Effector memory CD8-positive, alpha-beta T cell (primary cell): ENCODE measurements at places on chromosomes 5 and 9.

GRCh38 chr9:115445655-115446054 lies 327.7 kb upstream of the TNC start:
- H3K4me1 ChIP-seq, result no peaks in the 10 kb centered on the region
- no peaks in the 10 kb centered on the region for H3K36me3 ChIP-seq
- H3K27me3 ChIP-seq, result peaks cover 12% of the 10 kb centered on the region
- DNase-seq, result no peak
- H3K27ac ChIP-seq, result no peak overlapping the region

- H3K4me1 ChIP-seq, result peaks cover 23% of the 10 kb centered on the region
- H3K4me3 ChIP-seq, result no peak overlapping the region
- peak overlapping the region; percentile 80 for H3K27ac ChIP-seq
- peaks cover 57% of the 10 kb centered on the region for H3K36me3 ChIP-seq
- no peaks in the 10 kb centered on the region for H3K27me3 ChIP-seq
Measured at GRCh38 chr9:131610231-131610761, 65.0 kb downstream of the PRRT1B start.

DNA sequence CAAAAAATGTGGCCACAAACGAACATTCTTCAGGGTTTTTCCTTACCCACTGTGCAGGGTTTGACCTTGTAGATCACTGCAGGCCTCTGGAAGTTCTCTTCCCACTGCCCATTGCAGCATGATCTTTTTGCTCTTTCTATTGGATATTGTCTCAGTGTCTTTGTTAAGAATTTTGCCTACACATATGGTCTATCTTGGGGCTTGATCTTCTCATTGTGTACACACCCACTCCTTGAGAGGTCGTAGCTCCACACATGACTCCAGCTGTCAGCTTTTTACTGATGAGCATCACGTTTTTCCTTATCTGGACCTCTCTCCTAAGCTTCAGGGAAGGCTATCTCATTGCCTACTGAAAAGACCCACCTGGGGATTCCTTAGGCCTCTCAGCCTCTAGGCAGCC lies 3.0 kb upstream of the GLRX start:
- H3K36me3 ChIP-seq, result peaks cover 16% of the 10 kb centered on the region
- no peaks in the 10 kb centered on the region for H3K27me3 ChIP-seq
- peak overlapping the region; percentile 54 for H3K27ac ChIP-seq
- no peak for DNase-seq
- H3K4me1 ChIP-seq, result peaks cover 46% of the 10 kb centered on the region

DNA sequence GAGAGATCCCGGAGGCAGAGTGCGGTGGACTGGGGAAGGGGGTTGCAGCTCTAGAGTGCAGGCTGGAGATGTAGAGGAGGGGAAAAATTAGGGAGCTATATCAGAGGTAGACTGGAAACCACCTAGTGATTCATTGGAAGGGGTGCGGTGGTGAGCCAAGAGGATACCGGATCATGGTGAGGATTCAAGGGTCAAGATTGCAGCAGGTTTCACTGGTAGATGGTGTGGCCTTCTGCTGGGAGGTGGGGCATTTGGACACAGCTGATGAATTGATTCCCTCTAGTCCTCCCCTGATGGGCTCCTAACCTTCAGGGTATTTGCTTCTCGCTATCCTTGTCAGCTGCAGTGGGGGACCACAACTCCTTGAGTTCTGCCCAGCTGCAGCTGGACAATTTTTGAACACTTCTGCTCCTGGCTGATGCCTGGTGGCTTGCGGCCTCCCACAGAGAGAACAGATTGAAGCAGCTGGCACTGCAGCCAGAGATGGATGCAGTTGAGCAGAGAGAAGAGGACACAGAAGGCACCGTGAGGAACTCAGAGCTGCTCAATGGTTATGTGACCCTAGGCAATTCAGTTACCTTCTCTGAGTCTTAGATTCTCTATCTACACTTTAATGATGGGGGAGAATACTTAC lies 134.4 kb upstream of the ABCA1 start:
- no peak overlapping the region for H3K27ac ChIP-seq
- H3K36me3 ChIP-seq, result no peaks in the 10 kb centered on the region
- peaks cover 66% of the 10 kb centered on the region for H3K27me3 ChIP-seq
- no peaks in the 10 kb centered on the region for H3K4me1 ChIP-seq
- DNase-seq, result no peak

- peak overlapping the region; percentile 29 for H3K27ac ChIP-seq
- DNase-seq, result no peak
- H3K27me3 ChIP-seq, result no peaks in the 10 kb centered on the region
- peaks cover 24% of the 10 kb centered on the region for H3K36me3 ChIP-seq
- peaks cover 17% of the 10 kb centered on the region for H3K4me1 ChIP-seq
- H3K4me3 ChIP-seq, result no peak overlapping the region
Measured at GRCh38 chr5:179901462-179901861, 6.2 kb downstream of the TBC1D9B start.

- peak; percentile 28 for DNase-seq
- H3K4me1 ChIP-seq, result peaks cover 26% of the 10 kb centered on the region
- peak overlapping the region; percentile 59 for H3K4me3 ChIP-seq
- H3K27ac ChIP-seq, result peak overlapping the region; percentile 86
Measured at GRCh38 chr9:132487351-132487791, 77.4 kb downstream of the CFAP77 start.

GRCh38 chr9:134913713-134914500 lies 3.8 kb downstream of the FCN1 start:
- H3K27me3 ChIP-seq, result peaks cover 50% of the 10 kb centered on the region
- H3K4me1 ChIP-seq, result no peaks in the 10 kb centered on the region
- H3K4me3 ChIP-seq, result no peak overlapping the region

DNA sequence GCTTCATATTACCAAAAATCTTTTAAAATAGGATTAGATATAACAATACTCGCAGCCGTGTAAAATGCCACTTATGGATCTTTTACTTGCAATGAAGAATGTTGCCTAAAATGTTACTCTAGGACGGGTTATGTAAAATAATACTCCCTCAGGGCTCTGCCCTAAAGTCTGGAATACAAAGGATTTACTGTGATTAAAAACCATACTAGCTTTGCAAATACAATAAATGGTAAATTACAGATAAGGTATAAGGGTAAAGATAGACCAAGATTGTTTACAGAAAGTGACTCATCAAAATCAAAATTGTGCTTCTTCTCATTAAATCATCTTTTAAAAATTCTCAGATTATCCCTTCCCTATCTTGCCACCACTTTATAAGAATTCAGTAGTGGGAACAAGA lies 163.6 kb downstream of the MEF2C start:
- no peaks in the 10 kb centered on the region for H3K36me3 ChIP-seq
- H3K27me3 ChIP-seq, result peaks cover 33% of the 10 kb centered on the region
- no peak for DNase-seq
- no peak overlapping the region for H3K27ac ChIP-seq

GRCh38 chr5:118984602-118985001 lies 3.7 kb downstream of the DTWD2 start:
- no peaks in the 10 kb centered on the region for H3K27me3 ChIP-seq
- H3K4me1 ChIP-seq, result peaks cover 9% of the 10 kb centered on the region
- H3K27ac ChIP-seq, result no peak overlapping the region
- DNase-seq, result no peak

- no peaks in the 10 kb centered on the region for H3K36me3 ChIP-seq
- no peak overlapping the region for H3K4me3 ChIP-seq
- H3K27me3 ChIP-seq, result no peaks in the 10 kb centered on the region
- peaks cover 19% of the 10 kb centered on the region for H3K4me1 ChIP-seq
Measured at GRCh38 chr5:72248410-72248981, 71.5 kb downstream of the MRPS27 start.

DNA sequence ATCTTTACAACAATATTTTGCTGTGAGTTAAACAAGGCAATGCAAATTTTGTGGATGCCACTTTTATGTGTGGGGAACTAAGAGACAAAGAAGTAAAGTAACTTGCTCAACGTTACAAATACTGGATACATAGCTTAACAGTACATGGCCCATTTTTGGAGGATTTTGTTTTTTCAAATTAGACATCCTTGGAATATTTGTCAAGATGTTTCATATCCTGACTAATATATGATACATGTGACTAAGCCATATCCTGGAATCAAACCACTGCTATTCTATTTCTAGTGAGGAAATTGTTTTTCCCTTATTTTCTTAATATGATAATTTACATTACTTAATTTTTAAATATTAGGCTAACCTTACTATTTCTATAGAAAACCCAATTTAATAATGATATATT lies 529.8 kb downstream of the DMRTA1 start:
- no peaks in the 10 kb centered on the region for H3K27me3 ChIP-seq
- no peaks in the 10 kb centered on the region for H3K36me3 ChIP-seq

DNA sequence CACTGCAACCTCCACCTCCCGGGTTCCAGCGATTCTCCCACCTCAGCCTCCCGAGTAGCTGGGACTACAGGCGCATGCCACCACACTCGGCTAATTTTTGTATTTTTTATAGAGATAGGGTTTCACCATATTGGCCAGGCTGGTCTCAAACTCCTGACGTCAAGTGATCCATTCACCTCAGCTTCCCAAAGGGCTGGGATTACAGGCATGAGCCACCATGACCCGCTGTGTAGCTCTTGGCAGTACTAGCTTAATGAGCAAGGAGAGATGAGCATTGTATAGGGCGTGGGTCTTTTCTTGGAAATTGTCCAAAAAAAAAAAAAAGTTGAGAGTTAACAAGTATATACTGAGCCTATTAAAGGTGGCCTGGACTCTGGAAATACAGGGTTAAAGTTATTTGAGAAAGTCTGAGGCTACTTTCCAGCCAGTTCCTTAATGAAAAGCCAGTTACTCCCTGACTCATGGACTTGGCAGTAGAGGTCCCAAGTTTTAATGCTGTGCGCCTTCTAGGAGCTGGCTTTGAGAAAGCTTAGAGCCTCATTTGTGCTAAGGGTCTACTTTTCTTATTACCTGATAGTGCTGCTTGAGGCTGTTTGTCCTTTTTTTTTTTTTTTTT lies 4.2 kb upstream of the FGF18 start:
- H3K36me3 ChIP-seq, result peaks cover 59% of the 10 kb centered on the region
- peak overlapping the region; percentile 49 for H3K27ac ChIP-seq
- H3K4me1 ChIP-seq, result peaks cover 5% of the 10 kb centered on the region
- no peaks in the 10 kb centered on the region for H3K27me3 ChIP-seq

DNA sequence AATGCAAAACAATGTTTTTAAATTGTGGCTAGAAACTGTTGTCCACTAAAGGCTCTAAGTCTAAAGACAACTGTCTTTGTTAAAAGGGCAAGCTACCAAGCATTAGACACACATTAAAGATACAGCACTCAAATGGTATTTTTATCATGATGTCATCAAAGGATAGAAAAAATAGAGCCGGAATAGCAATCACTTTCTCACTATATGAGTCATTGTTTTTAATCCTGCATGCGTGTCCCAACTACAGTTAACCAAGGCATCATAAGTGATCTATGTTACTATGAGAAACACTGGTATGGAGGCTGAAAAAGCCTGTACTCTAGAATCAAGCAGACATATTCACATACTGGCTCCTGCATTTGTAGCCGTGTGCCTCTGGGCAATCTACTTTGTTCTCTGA lies 1.9 kb upstream of the PJA2 start:
- no peak for DNase-seq
- no peaks in the 10 kb centered on the region for H3K27me3 ChIP-seq
- H3K36me3 ChIP-seq, result peaks cover 30% of the 10 kb centered on the region
- H3K27ac ChIP-seq, result no peak overlapping the region
- no peak overlapping the region for H3K4me3 ChIP-seq
- peaks cover 17% of the 10 kb centered on the region for H3K4me1 ChIP-seq

DNA sequence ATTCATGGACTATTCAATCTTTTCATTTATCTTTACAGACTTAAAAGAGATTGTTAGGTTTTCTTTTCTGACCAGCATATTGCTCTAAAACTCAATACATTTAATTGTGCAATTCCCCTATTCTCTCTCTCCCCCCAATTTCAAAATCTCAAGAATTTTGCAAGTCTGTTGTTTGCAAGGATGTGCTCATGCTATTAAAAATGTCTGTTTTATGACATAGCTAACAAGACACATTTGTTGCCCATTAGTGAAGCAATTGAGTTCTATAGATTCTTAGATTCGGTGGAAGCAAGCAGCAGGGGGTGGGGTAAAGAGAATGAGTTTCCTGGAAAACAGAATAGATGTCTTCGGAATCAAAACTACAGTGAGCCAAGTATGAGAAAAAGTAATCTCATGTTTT lies 8.5 kb upstream of the CSNK1A1 start:
- no peaks in the 10 kb centered on the region for H3K27me3 ChIP-seq
- H3K36me3 ChIP-seq, result no peaks in the 10 kb centered on the region
- no peak for DNase-seq
- H3K4me1 ChIP-seq, result no peaks in the 10 kb centered on the region
- no peak overlapping the region for H3K4me3 ChIP-seq
